ENCODE measurements at places on chromosomes 1 and 21.

GRCh38 chr1:38446936-38447335 is 400.3 kb upstream of the POU3F1 start:
- DNase-seq: no peak

DNA sequence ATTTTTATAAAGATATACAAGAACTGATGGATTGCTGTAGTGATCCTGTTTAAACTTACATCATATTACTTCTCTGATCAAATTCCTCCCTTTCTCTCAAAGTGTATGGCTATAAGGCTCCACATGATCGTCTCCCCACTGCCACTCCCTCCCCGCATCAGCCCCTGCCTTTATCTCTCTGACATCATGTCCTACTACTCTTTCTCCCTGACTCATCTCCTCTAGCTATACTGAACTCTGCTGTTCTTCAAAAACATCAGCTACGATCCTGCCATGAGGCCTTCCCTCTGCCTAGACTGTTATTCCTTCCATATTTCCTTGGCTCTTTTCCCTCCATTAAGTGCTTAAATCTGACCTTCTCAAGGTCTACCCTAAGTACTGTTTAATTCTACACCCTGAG is 22.8 kb downstream of the HFM1 start:
- no peak for DNase-seq

DNA sequence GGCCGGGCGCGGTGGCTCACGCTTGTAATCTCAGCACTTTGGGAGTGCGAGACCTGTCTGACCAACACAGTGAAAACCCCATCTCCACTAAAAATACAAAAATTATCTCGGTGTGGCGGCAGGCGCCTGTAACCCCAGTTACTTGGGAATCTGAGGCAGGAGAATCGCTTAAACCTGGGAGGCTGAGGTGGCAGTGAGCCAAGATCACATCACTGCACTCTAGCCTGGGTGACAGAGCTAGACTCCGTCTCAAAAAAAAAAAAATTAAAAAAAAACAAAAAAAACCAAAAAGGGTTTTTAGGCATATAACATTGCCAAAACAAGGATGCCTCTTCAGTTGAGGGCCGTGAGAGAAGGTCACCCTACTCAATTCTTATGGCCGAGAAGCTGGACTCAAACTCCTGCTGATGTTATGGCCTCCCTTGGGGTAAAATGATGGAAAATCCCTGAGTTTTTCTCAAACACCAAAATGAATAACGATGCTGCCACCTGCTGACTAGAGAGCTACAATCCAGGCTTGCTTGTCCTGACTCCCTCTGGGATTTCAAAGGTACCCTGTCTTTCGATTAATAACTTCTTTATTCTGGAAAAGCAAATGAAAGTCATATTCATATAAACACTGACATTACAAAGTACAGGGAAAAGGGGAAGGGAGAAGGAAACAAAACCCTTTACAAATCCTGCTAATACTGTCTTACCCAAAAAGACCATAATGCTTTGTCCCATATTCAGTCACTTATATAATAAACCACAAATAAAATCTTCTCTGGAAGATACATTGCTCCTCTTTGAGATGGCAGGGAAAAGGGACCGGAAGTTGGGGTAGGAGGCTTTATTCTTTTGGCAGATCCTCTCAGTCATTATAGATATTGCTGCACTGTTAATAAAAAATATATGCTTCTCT is 10.7 kb downstream of the RAB42 start:
- peak; percentile 55 for DNase-seq

- no peak for DNase-seq
Measured at GRCh38 chr1:59685666-59686065, 129.1 kb upstream of the HOOK1 start.

- no peak for DNase-seq
Measured at GRCh38 chr1:198734323-198735008, 95.6 kb downstream of the PTPRC start.

- no peak for DNase-seq
Measured at GRCh38 chr1:3675436-3675835, 23.1 kb downstream of the TP73 start.

- DNase-seq: no peak
Measured at GRCh38 chr1:162175379-162176081, 106.0 kb downstream of the NOS1AP start.

- no peak for DNase-seq
Measured at GRCh38 chr1:25030674-25031589, 100.9 kb upstream of the RUNX3 start.

GRCh38 chr1:24022581-24023361 is 42.6 kb upstream of the SRSF10 start:
- no peak for DNase-seq

DNA sequence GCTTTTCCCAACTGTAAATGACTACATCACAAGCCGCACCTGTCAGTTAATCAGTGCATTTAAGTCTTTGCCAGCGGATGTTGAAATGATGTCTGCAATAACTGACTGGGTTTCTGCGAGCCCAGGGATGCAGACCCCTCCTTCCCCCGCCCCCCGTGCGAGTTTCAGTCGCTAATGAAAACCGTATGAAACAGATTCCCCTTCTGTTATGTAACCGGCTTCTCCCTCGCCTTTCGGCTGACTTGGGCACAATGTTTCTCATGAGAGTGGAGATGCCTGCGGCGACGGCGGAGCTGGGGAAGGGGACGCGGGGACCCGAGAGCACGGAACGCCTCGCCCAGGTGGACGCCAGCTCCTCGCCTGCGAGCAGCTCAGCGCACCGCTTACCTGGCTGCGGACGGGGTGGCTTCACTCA is 753 bp downstream of the KCNJ6 start:
- DNase-seq: no peak

DNA sequence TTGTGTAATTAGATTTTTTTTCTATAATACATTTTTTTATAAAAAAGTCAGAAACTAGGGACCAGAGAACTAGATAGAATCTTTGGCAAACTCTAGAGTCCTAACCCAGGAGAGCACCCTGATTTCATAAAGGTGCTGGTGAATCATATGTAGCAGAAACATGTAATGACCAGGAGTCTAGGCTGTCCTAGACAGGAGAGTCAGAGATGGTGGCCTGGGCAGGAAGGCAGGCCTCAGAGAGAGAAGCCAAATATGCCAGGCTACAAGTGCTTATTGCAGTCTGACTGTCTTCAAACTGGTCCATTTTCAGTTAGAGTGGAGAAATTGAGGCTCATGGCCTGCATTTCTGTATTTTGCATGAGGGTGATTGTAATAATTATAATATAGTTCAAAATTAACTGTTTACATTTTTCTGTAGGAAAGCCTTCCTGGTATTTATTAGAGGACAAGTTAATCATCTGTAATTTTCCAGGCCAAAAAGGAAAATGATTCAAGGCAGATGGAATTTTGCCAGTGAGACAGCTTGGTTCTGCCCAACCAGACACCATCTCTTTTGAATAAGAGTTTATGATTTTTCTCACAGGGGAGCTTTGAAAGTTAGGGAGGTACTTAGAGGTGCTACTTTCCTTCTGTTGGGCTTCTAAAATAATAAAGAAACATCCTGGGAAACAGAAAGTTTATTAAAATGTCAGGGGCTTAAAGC is 129.8 kb downstream of the S1PR1 start:
- DNase-seq: peak; percentile 8

GRCh38 chr1:3603571-3604467 is 7.5 kb downstream of the MEGF6 start:
- no peak for DNase-seq

GRCh38 chr1:66366634-66367033 is 167.3 kb upstream of the SGIP1 start:
- DNase-seq: no peak

DNA sequence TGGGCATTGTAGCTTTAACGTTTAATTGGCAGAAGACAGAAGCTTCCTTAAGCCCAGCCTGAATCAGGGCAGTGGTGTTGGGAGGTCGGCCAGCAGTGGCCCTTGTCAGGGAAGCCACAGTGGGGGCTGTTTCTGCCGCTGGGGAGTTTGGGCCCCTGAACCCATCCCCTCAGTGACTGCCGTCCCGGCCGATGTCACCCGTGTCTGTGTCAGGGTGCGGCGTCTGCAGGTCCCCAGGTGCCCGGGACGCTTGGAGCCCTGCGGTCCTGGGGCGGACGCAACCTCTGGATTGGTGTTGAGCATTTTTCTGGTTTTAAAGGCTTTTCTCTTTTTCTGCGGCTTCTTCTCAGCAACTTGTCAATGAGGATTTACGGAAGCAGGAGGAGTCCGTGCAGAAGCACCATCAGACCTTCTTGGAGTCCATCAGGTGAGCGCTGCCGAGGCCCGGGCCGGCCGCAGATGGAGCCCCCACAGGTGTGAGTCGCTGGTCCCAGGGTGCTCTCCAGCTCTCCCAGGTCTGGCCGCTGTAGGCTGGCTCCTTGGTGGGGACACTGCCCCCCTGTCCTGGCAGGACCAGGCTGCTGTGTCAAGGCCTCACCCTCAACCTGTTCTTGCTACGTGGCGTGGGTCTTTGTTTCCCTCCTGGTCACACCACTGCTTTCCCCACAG is 2.3 kb downstream of the ATAD3C start:
- no peak for DNase-seq

DNA sequence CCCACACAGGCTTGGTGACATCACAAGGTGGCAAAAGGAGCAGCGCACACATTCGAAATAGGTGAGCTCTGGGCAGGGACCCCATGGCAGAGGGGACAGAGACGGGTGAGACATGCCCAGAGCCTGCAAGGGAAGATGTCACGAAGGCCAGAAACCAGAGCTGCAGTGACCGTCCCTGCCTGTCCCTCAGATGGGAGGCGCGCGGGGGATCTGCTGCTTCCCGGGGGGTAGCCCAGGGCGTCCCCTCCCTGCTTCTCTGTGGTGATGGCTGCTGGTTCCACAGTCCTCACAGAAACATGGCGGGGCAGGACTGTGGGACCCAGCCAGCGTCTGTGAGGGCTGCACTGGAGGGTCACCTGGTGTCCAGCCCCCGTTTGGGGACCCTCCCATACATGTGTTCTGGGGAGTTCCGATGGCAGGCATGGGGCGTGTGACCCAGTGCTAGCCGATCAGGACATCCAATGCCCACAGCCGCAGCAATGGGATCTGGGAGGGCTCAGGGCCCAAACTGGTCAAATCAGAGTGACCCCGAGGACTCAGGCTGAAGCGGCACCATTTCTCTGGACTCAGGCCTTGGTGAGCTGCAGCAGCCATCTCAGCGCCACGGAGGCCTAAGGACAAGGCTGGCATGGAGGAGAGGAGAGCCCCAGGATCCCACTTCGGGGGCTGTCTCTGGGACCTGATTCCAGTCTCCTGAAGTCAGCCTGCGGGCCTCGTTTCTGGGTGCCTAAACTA is 20.7 kb upstream of the SPSB1 start:
- no peak for DNase-seq

DNA sequence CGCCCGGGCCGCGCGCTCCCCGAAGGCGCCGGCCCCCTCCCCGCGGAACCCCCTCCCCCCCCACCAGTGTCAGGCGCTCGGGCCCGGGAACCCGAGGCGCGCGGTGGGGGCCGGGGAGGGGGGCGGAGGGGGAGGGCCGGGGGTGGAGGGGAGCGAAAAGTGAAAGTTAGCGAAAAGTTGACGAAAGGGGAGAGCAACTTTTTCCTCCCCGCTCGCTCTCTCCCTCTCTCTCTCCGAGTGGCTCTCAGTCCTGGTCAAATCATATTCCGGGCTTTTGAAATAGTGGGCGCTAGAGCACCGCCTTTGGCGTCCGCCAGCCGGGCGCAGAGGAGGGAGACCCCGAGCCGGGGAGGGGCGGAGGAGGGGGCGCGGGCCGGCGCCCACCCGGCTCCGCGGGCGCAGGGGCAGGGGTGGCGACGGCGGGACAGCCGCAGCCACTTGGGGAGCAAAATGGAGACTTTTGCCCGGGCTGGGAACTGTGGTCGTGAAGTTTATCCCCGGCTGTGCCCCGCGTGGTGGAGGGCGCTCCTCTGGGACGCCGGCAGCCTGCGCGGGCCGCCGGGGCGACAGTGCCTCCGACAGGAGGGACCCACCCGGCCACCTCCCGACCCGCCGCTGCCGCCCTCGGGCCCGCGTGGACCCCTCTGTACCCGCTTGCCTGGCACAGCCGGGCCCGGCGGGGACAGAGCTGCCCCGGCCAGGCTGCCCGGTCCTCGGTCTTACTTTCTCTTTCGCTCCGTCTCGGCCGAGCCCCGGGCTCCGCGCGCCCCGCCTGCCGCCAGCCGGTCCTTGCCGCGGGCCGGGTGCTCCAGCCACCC is 697 bp downstream of the PRDM16 start:
- no peak for DNase-seq

GRCh38 chr1:61152066-61152465 is 69.7 kb downstream of the NFIA start:
- DNase-seq: no peak

DNA sequence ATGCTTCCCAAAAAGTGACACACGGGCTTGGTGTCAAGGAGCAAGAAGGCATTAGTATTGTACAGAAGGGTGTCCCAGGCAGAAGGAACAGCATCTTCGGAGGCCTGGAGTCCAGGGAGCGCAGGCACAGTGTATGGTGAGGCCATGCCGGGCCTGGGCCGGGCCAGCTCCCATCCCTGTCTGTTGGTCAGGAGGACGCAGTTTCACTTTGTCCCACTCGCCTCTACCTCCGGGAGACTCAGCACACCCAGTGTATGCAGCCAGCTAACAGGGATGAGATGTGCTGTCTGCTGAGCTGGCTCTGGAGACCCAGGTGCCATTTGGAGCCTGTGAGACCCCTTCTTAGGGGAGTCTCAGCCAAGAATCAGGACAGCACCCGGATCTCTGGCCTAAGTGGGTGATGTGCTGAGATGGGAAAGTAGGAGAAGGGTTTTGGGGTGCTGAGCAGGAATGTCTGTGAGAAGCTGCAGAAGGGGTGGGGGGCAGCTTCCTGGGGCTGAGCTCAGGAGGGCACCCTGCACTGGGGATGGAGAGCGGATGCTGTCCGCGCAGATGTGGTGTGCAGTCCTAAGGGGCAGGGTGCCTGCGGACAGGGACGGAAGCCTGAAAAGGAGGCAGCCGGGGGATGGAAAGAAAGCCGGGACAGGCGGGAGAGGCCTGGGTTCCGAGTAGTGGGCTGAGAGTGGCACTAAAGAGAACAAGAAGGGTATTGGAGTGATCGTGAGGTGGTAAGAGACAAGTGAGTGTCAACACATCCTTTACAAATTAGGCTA is 25.7 kb downstream of the DMRTB1 start:
- DNase-seq: no peak

DNA sequence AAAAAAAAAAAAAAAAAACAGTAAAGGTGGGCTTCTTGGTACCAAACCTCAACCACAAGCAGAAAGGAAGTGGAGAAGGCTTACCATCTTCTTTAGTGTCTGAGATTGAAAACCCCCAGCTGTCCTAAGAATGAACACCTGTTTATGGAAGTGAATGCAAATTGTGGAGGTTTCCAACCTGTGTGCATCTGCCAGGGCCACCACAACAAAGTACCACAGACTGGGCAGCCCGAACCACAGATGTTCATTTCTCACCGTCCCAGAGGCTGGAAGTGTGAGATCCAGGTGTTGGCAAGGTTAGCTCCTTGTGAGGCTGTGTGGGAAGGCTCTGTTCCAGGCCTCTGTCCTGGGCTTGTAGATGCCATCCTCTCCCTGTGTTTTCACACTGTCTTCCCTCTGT is 348.7 kb downstream of the SETD4 start:
- DNase-seq: no peak
